ENCODE measurements at places on chromosomes 4 and X.
A peak's percentile ranks its signal among the peaks of the same experiment; 100 is the strongest.

GRCh38 chrX:51158231-51158630 lies 174.4 kb upstream of the NUDT10 start:
- no peak for DNase-seq

DNA sequence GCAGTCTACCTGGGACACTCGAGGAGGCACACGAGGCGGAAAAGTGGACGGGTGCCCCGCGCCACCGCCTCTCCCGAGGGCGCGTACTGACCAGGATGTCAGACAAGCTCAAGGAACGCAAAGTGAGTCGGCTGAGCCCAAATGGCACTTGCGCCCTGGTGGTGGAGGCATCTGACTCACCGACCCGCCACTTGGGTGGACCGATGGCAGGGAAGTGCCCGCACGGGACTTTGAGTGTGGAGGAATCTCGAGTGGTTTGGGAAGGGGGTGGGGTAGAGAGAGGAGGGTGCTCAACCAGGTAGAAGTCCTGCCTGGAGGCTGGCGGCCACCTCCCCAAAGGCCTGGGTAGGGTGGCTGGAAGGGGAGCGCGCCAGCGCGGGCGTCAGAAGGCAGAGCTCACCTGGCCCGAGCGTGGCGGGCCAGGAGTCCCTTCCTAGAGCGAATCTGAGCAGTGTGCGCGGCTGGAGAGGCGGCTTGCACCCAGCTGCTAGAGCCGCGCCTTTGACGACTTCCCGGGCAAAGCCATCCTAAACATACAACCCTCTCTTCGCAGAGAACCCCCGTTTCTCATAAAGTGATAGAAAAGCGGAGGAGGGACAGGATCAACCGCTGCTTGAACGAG lies 655 bp downstream of the HELT start:
- DNase-seq, result peak; percentile 63

- no peak for DNase-seq
Observed at GRCh38 chr4:18401868-18402267, 380.3 kb upstream of the LCORL start.

DNA sequence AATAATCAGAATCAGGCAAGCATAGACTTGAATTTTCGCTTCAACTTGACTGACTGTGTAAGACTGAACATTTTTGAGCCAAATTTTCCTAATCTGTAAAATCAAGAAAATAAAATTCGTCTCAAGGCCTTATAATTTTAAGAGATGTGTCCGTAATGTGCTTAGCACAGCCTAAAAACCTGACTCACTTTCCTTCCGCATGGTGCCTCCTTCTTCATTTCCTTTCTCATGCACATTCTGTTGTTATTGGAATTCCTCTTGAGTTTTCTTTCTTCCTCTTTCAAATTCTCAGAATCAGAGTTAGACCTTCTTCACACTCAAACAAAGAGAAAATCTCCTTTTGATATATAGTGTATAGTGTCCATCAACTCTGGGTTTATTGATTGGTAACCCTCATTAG lies 208.9 kb upstream of the SLIT2 start:
- no peak for DNase-seq

- DNase-seq, result no peak
Observed at GRCh38 chr4:185139736-185140135, 3.3 kb upstream of the SLC25A4 start.

GRCh38 chr4:169383724-169384123 lies 113.0 kb upstream of the SH3RF1 start:
- no peak for DNase-seq

Data from H9 (cell line).